Stimulated activated CD4-positive, alpha-beta T cell treated with anti-CD3 and anti-CD28 coated beads, Interleukin-2, amount 100 ng/mL, for 24 hours (primary cell): ENCODE measurements at places on chromosomes 11 and 22.

GRCh38 chr11:112297248-112297866, 36.7 kb upstream of the PLET1 start:
- no peak for DNase-seq

GRCh38 chr11:59225017-59225416, 12.3 kb upstream of the MPEG1 start:
- DNase-seq = no peak

GRCh38 chr22:17162731-17163130, 3.7 kb upstream of the HDHD5 start:
- no peak for DNase-seq

DNA sequence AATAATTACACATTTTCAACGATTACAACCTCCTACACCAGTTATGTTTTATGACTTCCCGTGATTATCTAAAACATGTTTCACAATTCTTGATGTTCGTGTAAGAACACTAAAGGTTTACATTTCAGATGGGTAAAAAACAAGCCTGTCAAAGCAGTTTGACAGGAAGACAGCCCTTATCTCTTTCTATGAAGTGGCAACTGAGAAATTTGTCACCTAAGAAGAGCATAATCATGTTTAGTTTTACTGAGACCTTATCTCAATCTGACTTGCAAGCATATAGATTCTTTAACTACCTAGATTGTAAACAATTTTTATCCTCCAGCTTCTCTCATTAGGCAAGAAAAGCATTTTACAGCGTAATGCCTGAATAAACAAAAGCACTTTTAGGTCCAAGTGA, 218.4 kb upstream of the ZBED5 start:
- DNase-seq = no peak

DNA sequence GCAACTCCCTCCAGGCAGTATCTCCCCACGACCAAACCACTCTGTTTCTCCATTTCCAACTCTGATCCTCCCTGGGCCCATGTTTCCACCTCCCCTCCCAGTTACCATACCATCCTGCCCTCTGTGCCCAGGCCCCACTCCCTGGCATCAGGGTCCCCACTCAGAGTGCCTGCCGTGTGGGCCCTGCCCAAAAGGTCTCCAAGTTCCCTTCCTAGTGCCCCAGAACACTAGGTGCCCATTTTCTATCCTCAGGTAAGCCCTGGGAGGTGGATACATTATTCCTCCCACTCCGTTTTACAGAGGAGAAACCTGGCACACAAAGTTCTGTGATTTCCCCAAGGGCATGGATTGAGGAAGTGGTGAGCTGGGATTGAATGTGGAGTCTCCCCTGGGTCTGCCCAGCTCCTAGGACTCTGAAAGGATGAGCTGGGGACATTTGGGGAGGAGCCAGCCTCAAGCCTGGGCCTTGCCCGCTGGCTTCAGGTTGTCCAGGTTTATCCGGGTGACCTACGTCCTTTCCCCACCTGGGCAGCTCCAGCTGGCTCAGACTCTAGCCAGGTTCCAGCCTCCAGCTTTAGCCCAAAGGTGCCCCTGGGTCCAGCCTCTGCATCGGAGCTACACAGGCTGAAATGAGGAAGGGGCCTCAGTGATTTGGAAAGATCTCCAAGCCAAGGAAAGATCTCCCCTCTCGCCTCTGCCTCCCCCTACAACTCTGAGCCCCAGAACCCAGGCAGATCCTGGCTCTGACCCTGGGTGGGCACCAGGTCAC, 2.2 kb upstream of the GSTT4 start:
- no peak for DNase-seq
